ENCODE measurements at places on chromosomes 1 and 21. TPM values are rescaled to one million over a fixed set of nuclear protein-coding genes. Genes with fewer than 3 reads are reported as not detected.
A peak's percentile ranks its signal among the peaks of the same experiment; 100 is the strongest.

DNA sequence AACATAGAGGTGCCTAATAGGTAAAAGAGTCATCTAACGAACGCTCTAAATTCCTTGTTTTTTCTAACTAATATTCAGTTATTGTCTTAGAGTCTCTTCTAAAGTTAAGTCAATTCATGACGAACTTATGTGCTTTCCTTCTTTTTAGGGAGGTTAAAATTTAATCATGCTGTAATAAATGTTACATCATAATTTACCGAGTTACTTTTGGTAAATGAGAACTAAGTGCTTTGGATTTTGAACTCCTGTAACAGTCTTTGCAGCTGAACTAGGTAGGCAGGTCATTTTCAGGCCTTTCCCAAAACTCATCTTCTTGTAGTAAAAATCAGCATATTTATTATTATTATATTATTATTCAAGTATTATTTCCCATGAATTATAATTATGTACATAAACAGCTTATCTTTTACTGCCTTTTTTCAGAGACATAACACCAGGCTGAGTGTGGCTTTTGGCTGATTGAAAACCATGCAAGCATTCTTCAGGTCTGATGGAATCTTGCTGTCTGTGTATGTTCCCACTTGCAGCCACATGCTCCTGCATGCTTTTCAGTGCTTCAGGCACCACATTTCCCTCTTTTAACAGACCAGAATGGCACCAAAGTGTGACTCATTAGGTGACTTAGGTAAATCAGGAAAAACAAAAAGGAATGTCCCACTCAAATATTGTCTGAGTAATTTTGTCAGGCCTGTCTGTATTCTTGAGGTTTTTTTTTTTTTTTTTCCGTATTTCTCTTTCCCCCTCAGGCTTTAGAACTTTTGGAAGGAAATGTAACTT, 81.0 kb upstream of the CD55 start:
- no peaks in the 10 kb centered on the region for H3K27me3 ChIP-seq
- H3K4me3 ChIP-seq = no peak overlapping the region
- H3K36me3 ChIP-seq = no peaks in the 10 kb centered on the region
- H3K27ac ChIP-seq = no peak overlapping the region

DNA sequence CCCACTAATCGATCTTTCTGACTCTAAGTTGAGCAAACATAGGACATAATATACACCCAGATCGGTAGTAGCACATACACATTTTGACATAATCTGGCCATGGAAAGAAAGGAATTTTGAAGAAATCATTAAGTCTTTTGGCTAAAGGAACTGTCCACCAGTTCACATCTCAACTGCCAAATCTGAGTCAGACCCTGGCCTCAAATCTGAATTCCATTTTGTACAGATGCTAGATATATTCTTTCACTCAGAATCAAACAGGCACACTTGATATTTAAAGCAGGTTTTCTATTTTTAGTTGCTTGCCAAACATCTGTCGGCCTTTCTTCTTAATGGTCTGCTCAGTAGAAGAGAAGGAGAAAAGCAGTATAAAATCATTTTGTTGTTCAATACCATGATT, 281.8 kb downstream of the BARHL2 start:
- H3K4me1 ChIP-seq = no peaks in the 10 kb centered on the region
- DNase-seq = no peak
- H3K36me3 ChIP-seq = no peaks in the 10 kb centered on the region
- H3K27me3 ChIP-seq = no peaks in the 10 kb centered on the region

DNA sequence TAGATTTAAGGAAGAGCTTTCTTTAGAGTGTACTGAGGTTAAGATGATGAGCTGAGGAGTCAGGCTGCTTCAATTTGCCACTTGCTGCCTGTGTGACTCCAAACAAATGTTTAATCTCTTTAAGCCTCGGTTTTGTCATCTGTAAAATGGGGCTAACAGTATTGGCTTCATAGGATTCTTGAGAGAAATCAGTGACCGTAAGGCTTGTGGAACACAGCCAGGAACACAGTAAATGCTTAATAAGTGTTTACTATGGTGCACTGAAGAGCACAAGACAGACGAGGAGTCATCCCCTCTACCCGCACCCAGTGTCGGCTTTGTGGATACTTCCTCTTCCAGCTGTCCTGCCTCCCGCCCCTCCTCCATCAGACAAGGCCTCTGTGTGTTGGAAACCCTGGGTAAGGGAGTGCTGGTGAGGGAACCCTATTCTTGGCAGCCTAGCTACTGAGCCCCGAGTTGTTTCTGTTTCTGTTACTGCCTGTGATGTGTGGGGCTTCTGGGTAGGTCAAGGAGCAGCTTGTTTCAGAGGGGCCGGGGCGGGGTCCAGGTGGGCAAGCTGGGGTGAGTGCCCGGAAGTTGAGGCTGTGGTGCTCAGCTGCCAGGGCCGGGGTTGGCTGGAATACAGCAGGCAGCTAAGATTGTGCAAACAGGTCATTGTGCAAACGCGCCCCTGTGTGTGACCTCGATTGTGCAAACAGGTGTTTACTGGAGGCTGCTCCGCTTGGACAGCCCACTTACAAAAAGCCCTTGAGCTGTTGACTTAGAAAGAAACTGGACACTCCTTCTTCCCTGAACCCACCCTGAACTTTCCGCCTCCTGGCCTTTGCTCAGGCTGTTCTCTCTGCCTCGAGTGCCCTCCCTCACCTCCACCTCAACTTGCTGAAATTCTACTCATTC, 4.0 kb upstream of the CSF3R start:
- no peaks in the 10 kb centered on the region for H3K27me3 ChIP-seq
- no peak overlapping the region for H3K4me3 ChIP-seq
- no peaks in the 10 kb centered on the region for H3K36me3 ChIP-seq
- H3K27ac ChIP-seq = no peak overlapping the region
- no peak for DNase-seq
- H3K4me1 ChIP-seq = no peaks in the 10 kb centered on the region

DNA sequence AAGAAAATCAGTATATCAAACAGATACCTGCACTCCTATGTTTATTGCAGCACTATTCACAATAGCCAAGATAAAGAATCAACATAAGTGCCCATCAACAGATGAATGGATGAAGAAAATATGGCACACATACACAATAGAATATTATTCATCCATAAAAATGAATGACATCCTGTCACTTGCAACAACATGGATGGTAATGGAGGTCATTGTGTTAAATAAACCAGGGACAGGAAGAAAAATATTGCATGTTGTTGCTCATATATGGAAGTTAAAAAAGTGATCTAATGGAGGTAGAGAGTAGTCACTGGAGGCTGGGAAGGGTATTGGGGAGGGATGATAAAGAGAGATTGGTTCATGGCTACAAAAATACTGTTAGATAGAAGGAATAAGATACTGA, 65.4 kb upstream of the CR2 start:
- no peaks in the 10 kb centered on the region for H3K36me3 ChIP-seq
- no peak overlapping the region for H3K4me3 ChIP-seq
- no peak for DNase-seq
- no peak overlapping the region for H3K27ac ChIP-seq

DNA sequence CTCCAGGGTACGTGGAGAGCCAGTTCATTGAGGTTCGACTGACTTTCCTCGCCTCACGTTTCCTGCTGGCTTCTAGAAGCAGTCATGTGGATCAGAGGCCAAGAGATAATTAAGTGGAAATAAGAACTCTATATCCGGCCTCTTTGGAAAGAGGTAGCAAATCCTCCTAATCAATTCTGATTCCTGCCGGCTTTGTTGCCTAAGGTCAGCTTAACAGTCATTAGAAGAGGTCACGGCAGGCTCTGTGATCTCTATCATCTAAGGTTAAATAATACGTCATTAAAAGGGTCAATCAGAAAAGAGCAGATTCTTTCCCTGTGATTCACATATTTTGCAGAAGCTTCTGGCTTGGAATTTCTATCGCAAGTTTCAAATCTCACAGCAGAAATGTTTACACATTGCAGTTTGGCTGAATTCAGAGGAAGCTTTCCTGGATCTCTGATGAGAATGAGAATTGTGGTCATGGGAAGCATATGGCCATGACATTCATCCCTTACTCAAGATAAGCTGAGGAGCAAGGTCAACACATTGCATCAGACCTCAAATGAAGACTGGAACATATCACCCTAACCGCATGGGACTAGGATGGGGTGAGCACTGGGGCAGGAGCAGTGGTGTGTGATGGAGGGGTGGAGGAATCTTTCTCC, 189.4 kb downstream of the PBX1 start:
- peak overlapping the region; percentile 93 for H3K27ac ChIP-seq
- H3K27me3 ChIP-seq = no peaks in the 10 kb centered on the region
- H3K4me1 ChIP-seq = peaks cover 26% of the 10 kb centered on the region
- H3K4me3 ChIP-seq = no peak overlapping the region
- no peaks in the 10 kb centered on the region for H3K36me3 ChIP-seq

- H3K27ac ChIP-seq = no peak overlapping the region
- H3K4me3 ChIP-seq = no peak overlapping the region
- H3K36me3 ChIP-seq = no peaks in the 10 kb centered on the region
- DNase-seq = no peak
- no peaks in the 10 kb centered on the region for H3K27me3 ChIP-seq
Measured at GRCh38 chr21:44054710-44055109, 42.6 kb downstream of the TRAPPC10 start.

GRCh38 chr1:181089017-181089675, 646 bp downstream of the IER5 start:
- H3K27ac ChIP-seq = peak overlapping the region; percentile 99
- H3K4me3 ChIP-seq = peak overlapping the region; percentile 94
- no peaks in the 10 kb centered on the region for H3K36me3 ChIP-seq
- DNase-seq = no peak
- no peaks in the 10 kb centered on the region for H3K27me3 ChIP-seq
- peaks cover 3% of the 10 kb centered on the region for H3K4me1 ChIP-seq

- H3K27ac ChIP-seq = no peak overlapping the region
- H3K4me1 ChIP-seq = no peaks in the 10 kb centered on the region
- no peak for DNase-seq
- no peak overlapping the region for H3K4me3 ChIP-seq
Measured at GRCh38 chr1:43331688-43332087, 5.9 kb upstream of the MPL start.

- H3K4me3 ChIP-seq = no peak overlapping the region
- H3K4me1 ChIP-seq = peaks cover 18% of the 10 kb centered on the region
Measured at GRCh38 chr1:154745286-154745731, 124.8 kb downstream of the KCNN3 start.

DNA sequence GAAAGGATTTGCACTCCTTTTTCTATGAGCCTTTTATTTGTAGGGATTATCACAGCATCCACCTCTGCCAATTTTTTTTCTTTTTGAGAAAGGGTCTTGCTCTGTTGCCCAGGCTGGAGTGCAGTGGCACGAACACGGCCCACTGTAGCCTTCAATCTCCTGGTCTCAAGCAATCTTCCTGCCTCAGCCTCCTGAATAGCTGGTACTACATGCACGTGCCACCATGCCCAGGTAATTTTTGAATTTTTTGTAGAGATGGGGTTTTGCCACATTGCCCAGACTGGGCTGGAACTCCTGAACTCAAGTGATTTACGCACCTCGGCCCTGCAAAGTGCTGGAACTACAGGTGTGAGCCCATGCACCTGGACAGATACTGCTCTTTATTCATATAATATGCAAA, 2.1 kb downstream of the SAMSN1 start:
- H3K36me3 ChIP-seq = no peaks in the 10 kb centered on the region
- H3K4me3 ChIP-seq = no peak overlapping the region
- H3K4me1 ChIP-seq = no peaks in the 10 kb centered on the region
- H3K27me3 ChIP-seq = no peaks in the 10 kb centered on the region
- H3K27ac ChIP-seq = no peak overlapping the region
- DNase-seq = no peak

DNA sequence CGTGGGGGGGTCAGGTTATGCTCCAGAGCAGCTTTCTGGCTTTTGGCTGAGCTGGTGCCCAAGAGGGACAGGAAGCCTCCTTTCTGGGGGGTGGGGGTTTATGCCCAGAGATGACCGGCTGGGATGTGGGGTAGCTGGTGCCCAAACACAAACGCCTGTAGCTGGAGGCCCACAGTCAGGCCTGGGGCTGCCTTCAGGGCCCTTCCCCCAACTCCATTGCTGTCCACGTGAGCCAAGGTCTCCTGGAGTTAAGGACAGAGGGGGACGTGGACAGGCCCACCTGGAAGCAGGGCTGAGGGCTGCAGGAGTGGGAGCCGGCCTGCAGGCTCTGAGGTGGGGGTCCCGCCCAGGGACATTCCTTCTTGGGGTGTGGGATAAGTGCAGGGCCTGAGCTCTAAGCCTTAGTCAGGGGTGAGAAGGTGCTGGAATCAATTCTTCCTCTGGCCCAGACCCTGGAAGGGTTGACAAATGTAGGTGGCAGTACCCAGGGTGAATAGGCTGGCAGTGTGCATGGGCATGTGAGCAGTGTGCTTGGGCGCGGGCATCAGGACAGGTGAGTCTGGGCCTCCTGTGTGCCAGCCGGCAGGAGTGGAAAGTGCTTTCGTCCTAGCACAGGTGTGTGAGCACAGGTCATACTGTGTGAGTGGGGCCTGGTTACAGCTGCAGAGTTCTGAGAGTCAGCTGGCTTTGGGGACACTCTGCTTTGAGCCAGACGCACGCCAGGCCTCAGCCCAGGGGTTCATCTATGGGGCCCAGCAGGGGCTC, 6.8 kb downstream of the CPLANE2 start:
- DNase-seq = no peak
- H3K4me3 ChIP-seq = no peak overlapping the region
- no peaks in the 10 kb centered on the region for H3K36me3 ChIP-seq

GRCh38 chr1:39205781-39206464, 1.4 kb downstream of the MACF1 start:
- DNase-seq = no peak
- H3K36me3 ChIP-seq = no peaks in the 10 kb centered on the region
- no peaks in the 10 kb centered on the region for H3K4me1 ChIP-seq
- H3K27me3 ChIP-seq = no peaks in the 10 kb centered on the region
- H3K4me3 ChIP-seq = peak overlapping the region; percentile 46

DNA sequence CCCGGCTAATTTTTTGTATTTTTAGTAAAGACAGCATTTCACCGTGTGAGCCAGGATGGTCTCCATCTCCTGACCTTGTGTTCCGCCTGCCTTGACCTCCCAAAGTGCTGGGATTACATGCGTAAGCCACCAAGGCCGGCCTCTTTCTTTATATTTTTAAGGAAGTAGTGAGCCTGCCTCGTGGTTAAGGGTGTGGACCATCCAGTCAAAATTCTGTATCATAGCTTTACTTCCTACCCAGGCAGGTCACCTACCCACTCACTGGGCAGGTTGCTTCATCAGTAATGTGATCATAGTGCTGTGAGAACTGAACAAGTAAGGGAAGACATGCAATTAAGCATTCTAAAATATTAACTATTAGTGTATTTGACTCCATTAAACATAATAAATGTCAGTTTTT, 8.1 kb upstream of the ACOT7 start:
- no peak overlapping the region for H3K4me3 ChIP-seq
- no peaks in the 10 kb centered on the region for H3K4me1 ChIP-seq
- H3K27me3 ChIP-seq = no peaks in the 10 kb centered on the region
- H3K36me3 ChIP-seq = no peaks in the 10 kb centered on the region
- H3K27ac ChIP-seq = no peak overlapping the region

- no peaks in the 10 kb centered on the region for H3K36me3 ChIP-seq
- no peaks in the 10 kb centered on the region for H3K27me3 ChIP-seq
- no peak overlapping the region for H3K27ac ChIP-seq
- no peak overlapping the region for H3K4me3 ChIP-seq
Measured at GRCh38 chr1:7474786-7475502, 296.2 kb upstream of the VAMP3 start.

GRCh38 chr1:145942871-145943270, 14.9 kb downstream of the LIX1L start:
- H3K27me3 ChIP-seq = no peaks in the 10 kb centered on the region
- DNase-seq = no peak
- peaks cover 5% of the 10 kb centered on the region for H3K4me1 ChIP-seq

GRCh38 chr21:46384556-46384955, 60.6 kb downstream of the PCNT start:
- H3K4me3 ChIP-seq = no peak overlapping the region
- no peaks in the 10 kb centered on the region for H3K36me3 ChIP-seq
- no peaks in the 10 kb centered on the region for H3K4me1 ChIP-seq
- no peak overlapping the region for H3K27ac ChIP-seq
- no peak for DNase-seq

YIPF1 gene
- total RNA-seq = 6.7 TPM

BLACAT1 gene
- 1.0 TPM for total RNA-seq

OXCT2 gene
- 1.1 TPM for total RNA-seq

C1orf74 gene
- 1.3 TPM for total RNA-seq

CFAP57 gene
- total RNA-seq = 0.40 TPM

PDZK1 gene
- total RNA-seq = not detected

NHLH1 gene
- not detected for total RNA-seq
